ENCODE measurements at places on chromosomes 2 and 18. TPM values are rescaled to one million over a fixed set of nuclear protein-coding genes. Genes with fewer than 3 reads are reported as not detected.

The UPP2 gene
- not detected for total RNA-seq

The DPP4 gene
- total RNA-seq = 19.6 TPM

The FHL2 gene
- total RNA-seq = 42.0 TPM

The AQP12B gene
- not detected for total RNA-seq

The AKAIN1 gene
- not detected for total RNA-seq

The NYAP2 gene
- not detected for total RNA-seq

DNA sequence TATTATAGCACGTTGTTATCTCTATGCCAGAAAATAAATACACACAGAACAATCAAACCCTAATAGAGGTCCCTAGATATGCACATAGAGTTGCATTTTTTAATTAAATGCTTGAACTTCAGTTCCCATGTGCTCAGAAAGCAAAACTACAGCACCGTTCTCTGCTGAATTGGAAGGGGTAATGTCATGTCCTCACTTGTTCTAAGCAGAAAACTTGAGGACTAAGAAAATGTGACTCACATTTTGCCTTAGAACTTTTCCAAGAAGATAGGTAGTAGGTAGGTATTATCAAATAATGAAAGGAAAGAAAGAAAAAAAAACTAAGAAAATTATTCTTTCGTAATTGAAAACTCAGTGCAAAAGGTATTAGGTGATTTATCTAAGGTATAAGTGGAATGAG, 607.3 kb downstream of the ERBB4 start:
- DNase-seq = no peak

- no peak for DNase-seq
Observed at GRCh38 chr18:58539659-58540380, 89.1 kb downstream of the ALPK2 start.

DNA sequence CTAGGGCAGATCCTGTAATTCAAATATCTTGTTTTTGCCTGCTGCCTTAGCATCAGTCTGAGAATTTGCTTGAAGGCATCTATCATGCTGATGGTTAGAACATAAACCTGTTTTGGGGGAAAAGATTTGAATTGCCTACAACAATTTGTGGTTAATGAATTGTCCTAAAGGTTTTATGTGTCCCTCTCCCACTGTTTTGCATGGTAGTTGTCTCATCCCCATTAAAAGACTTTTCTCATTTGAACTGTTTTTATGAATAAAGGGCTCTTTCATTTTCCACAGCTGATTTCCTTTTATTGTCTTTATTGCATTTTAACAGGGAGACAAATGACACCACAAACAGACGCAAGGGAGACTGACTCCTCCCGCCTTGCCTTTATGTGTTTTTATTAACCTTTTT, 275.6 kb downstream of the PIK3C3 start:
- no peak for DNase-seq
